ENCODE measurements at places on chromosomes 3 and 15. TPM values are rescaled to one million over a fixed set of nuclear protein-coding genes. Genes with fewer than 3 reads are reported as not detected.
A peak's percentile ranks its signal among the peaks of the same experiment; 100 is the strongest.

The CILP gene
- total RNA-seq = 1.1 TPM

The PRR23E gene
- not detected for total RNA-seq

The OCA2 gene
- total RNA-seq = 2.4 TPM

The KY gene
- not detected for total RNA-seq

The CLDN16 gene
- 0.50 TPM for total RNA-seq

The HAPLN3 gene
- total RNA-seq = 8.2 TPM

The SENP8 gene
- total RNA-seq = 2.9 TPM

GRCh38 chr15:40282147-40282868 is 556 bp downstream of the ANKRD63 start:
- DNase-seq = no peak
- H3K4me1 ChIP-seq = peaks cover 24% of the 10 kb centered on the region
- H3K27ac ChIP-seq = no peak overlapping the region
- H3K4me3 ChIP-seq = peak overlapping the region; percentile 46

DNA sequence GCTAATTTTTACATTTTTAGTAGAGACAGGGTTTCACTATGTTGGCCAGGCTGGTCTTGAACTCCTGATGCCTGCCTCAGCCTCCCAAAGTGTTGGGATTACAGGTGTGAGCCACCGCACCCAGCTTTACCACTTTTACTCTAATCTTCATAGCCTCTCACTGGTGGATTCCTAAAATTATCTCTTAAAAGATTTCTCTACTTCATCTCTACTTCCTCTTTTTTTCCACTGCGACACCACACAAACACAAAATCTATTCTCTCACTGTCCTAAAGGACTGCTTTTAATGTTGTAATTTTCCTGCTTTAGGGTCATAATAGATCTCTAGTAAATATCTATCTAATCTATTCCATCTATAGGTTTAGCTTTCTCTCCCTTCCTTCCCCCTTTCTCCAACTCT is 34.0 kb upstream of the TBL1XR1 start:
- H3K27me3 ChIP-seq = no peaks in the 10 kb centered on the region
- no peaks in the 10 kb centered on the region for H3K4me1 ChIP-seq
- no peak overlapping the region for H3K4me3 ChIP-seq
- H3K27ac ChIP-seq = no peak overlapping the region
- no peak for DNase-seq

- peaks cover 18% of the 10 kb centered on the region for H3K4me1 ChIP-seq
Measured at GRCh38 chr3:134201201-134202130, 49.2 kb downstream of the RYK start.

DNA sequence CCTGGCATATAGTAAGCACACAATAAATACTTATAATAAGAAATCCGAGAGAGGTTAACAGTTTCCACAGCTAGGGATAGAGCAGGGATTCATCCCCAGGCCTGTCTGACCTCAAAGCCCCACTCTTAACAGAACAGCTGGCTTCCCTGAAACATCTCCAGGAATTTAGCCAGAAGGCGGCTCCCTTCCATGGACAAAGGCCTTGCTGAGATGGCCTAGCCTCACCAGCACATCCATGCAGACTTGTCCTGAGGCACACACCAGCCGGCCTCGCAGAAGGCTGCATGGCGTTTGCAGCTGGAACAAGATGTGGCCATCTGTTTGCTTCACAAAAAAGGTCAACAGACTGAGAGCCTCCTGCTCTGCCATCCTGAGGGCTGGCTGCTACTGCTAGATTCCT is 245.4 kb downstream of the SLCO3A1 start:
- H3K36me3 ChIP-seq = no peaks in the 10 kb centered on the region
- no peak overlapping the region for H3K27ac ChIP-seq
- no peak overlapping the region for H3K4me3 ChIP-seq
- no peak for DNase-seq

DNA sequence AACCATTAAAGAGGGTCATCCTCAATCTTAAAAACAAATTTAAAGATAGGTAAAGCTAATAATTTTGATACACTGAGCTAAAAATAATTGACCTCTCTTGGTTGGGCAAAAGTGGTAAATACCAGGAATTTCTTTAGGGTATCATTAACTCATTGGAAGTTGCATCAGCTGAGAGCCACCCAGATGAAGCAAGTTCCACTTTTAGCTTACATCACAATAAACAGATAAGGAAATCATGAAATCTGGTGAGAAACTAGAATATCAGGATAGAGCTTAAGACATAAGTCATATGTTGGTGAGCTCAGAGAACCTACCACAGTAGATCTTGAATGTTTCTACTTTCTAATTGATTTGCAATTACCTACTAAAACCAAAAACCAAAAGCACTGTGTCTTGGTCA is 97.4 kb upstream of the SLC2A2 start:
- H3K4me3 ChIP-seq = no peak overlapping the region
- H3K36me3 ChIP-seq = no peaks in the 10 kb centered on the region
- no peaks in the 10 kb centered on the region for H3K27me3 ChIP-seq

DNA sequence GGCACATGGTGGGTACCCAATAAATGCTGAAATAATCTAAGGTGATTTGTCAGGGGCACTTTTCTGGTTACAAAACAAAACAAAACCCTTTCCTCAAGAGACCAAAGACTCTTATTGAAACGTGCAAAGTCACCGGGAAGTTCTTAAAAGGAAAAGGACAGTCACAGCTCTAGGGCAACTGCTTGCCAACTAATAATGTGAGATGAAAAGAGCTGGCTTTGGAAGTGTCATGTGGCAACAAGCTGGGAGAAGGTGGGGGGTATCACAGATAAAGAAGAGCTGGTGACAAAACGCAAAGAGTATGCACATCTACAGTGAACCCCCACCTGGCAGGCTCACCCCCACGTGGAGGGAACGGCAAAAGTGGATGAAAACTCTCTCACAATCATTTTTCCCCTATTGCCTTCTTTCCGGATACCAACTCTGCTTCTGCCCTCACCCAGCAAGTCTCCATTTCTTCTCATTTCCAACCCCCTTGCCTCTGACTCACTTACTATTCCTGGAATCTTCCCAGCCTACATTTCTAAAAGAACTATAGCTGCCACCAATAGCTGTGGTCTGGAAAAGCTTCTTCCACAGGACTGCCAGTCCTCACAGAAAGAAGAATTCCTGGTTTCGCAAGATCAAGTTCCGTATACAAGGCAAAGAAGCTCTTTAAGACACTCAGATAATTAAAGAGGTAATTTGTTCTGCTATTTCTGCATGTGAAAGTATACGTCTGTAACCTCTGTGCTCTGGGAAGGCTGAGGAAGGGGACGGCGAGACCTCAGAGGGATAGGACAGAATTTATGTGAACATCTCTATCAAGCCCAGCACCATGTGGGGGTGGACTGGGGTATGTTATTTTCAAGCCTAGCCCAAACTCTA is 21.8 kb upstream of the ANPEP start:
- peaks cover 29% of the 10 kb centered on the region for H3K36me3 ChIP-seq
- peak overlapping the region; percentile 43 for H3K4me3 ChIP-seq
- no peaks in the 10 kb centered on the region for H3K27me3 ChIP-seq
- DNase-seq = peak; percentile 96

DNA sequence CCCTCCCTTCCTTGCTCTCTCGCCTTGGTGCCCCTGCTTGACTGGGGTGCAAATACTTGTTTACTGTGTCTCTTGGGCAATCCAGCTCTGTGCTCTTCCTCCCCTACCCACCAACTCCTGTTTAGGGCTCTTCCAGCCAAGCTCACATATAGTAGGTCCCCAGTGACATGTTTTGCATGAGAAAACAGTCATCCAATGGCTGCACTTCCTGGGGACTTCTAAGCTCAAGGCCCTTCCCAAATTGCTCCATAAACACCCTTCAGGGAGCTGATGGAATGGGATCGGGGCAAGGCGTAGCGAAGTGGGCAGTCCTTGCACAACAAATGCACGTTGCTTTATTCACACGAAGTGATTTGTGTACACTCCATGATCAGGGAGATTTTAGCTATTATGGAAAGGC is 9.4 kb upstream of the COPG1 start:
- DNase-seq = no peak
- no peaks in the 10 kb centered on the region for H3K27me3 ChIP-seq
- H3K4me3 ChIP-seq = no peak overlapping the region
- H3K36me3 ChIP-seq = peaks cover 3% of the 10 kb centered on the region

GRCh38 chr15:51869060-51869421 is 39.6 kb downstream of the TMOD3 start:
- peaks cover 31% of the 10 kb centered on the region for H3K36me3 ChIP-seq
- peak overlapping the region; percentile 64 for H3K27ac ChIP-seq
- H3K4me1 ChIP-seq = peaks cover 17% of the 10 kb centered on the region
- H3K4me3 ChIP-seq = no peak overlapping the region

GRCh38 chr3:129121792-129122411 is at the start of gene RAB43:
Gene RAB43, minus strand, starts transcription at chr3:129121804. Its CDS starts 315 bp downstream, at chr3:129121489.
- H3K4me1 ChIP-seq = peaks cover 7% of the 10 kb centered on the region
- peaks cover 8% of the 10 kb centered on the region for H3K36me3 ChIP-seq
- H3K27ac ChIP-seq = peak within 1 kb of the TSS; percentile 45
- peak within 1 kb of the TSS; percentile 77 for H3K4me3 ChIP-seq
- DNase-seq = peak; percentile 58

GRCh38 chr3:179671747-179672242 is 19.0 kb downstream of the USP13 start:
- DNase-seq = peak; percentile 29
- H3K36me3 ChIP-seq = no peaks in the 10 kb centered on the region

GRCh38 chr3:14780927-14781507 is 37.7 kb upstream of the FGD5 start:
- H3K36me3 ChIP-seq = no peaks in the 10 kb centered on the region
- no peak overlapping the region for H3K27ac ChIP-seq
- H3K4me1 ChIP-seq = no peaks in the 10 kb centered on the region
- H3K27me3 ChIP-seq = no peaks in the 10 kb centered on the region
- peak; percentile 6 for DNase-seq

- H3K27ac ChIP-seq = no peak overlapping the region
- DNase-seq = peak; percentile 79
- no peaks in the 10 kb centered on the region for H3K36me3 ChIP-seq
- H3K4me3 ChIP-seq = no peak overlapping the region
- H3K27me3 ChIP-seq = no peaks in the 10 kb centered on the region
- H3K4me1 ChIP-seq = peaks cover 17% of the 10 kb centered on the region
Measured at GRCh38 chr3:149977386-149977785, 6.7 kb upstream of the PFN2 start.

DNA sequence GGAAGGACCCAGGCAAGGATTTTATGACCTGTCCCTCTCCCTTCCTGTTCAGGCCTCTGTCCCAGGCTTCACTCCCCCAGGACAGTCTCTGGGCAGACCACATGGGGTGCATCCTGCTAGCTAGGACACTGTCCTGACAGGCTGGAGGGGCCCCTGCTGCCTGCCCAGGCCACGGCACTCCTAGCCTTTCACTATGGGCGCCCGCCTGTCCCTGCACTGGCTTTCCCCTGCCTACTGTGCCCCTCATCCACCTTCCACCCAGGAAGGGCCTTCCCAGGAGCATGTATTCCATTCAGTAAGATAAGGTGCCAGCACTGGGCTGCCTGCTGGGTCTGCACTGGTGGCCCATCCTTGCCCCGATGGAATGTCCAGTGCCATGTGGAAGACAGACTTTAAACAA is 145.3 kb downstream of the DNAJB8 start:
- H3K27me3 ChIP-seq = no peaks in the 10 kb centered on the region
- no peak overlapping the region for H3K4me3 ChIP-seq
- no peaks in the 10 kb centered on the region for H3K36me3 ChIP-seq
- no peak overlapping the region for H3K27ac ChIP-seq
- no peak for DNase-seq

DNA sequence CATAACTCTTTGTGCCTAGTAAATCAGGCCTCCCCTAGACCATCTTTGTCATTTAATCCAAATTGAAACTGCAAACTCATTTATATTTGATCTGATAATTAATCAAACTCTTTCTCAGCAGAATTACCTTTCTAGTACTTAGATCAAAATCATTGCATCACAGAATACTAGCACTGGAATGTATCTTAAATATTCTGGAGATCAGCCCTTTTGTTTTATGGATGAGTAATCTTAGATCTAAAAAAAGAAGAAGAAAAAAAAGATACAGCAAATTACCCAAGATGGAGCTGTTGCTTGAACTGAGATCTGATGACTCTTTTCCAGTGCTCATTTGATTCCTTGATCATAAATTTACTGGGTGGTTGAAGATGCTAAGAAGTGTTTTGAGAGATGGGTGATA is 47.9 kb downstream of the NAALADL2 start:
- no peaks in the 10 kb centered on the region for H3K36me3 ChIP-seq
- H3K27ac ChIP-seq = no peak overlapping the region
- H3K4me1 ChIP-seq = no peaks in the 10 kb centered on the region
- no peaks in the 10 kb centered on the region for H3K27me3 ChIP-seq
- DNase-seq = peak; percentile 3

GRCh38 chr15:100167884-100168375 is 173.8 kb downstream of the ADAMTS17 start:
- no peak for DNase-seq
- H3K36me3 ChIP-seq = no peaks in the 10 kb centered on the region
- H3K27me3 ChIP-seq = no peaks in the 10 kb centered on the region
- H3K27ac ChIP-seq = no peak overlapping the region

DNA sequence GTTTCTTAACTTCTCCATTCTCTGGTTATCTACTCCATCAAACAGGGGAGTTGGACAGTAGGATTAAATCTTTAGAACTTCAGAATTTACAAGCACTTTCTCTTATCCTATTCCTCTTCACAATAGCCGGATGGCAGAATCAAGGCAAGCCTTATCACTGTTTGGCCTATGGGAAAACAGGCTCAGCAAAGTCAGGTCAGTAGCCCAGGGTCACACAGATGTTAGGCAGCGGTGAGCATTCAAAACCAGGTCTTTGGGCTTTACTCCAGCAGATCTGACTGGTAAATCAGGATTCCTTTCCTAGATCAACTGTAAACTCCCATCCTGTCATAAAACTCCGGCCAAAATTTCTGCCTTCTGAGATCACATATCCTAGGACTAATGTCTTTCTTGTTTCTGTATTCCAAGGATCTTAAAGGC is 258.4 kb downstream of the OPA1 start:
- H3K27me3 ChIP-seq = peaks cover 34% of the 10 kb centered on the region
- no peak for DNase-seq
- no peak overlapping the region for H3K27ac ChIP-seq
- H3K36me3 ChIP-seq = no peaks in the 10 kb centered on the region
- no peak overlapping the region for H3K4me3 ChIP-seq
- peaks cover 12% of the 10 kb centered on the region for H3K4me1 ChIP-seq

- peaks cover 76% of the 10 kb centered on the region for H3K27me3 ChIP-seq
- peak overlapping the region; percentile 18 for H3K27ac ChIP-seq
- DNase-seq = peak; percentile 36
- H3K4me3 ChIP-seq = peak overlapping the region; percentile 74
- no peaks in the 10 kb centered on the region for H3K36me3 ChIP-seq
- H3K4me1 ChIP-seq = peaks cover 18% of the 10 kb centered on the region
Measured at GRCh38 chr3:169661361-169662131, 2.0 kb downstream of the MECOM start.

DNA sequence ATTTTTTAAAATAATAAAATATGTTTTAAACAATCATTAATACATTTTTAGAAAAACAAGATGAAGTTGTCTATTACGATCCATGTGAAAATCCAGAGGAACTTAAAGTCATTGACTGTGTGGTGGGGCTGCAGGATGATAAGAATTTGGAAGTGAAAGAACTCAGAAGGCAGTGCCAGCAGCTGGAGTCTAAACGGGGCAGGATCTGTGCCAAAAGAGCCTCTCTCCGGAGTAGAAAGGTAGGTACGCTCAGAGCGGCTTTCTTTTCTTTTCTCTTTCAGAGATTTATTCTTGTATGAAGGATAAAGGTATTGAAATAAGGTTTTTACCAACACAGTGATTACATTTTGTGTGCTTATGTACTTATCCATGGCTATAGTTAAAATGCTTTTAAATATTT is 13.6 kb downstream of the WHAMM start:
- no peak overlapping the region for H3K27ac ChIP-seq
- peaks cover 41% of the 10 kb centered on the region for H3K36me3 ChIP-seq
- no peak overlapping the region for H3K4me3 ChIP-seq
- no peaks in the 10 kb centered on the region for H3K27me3 ChIP-seq
- no peak for DNase-seq
